ENCODE measurements at places on chromosomes 4 and X. TPM values are rescaled to one million over a fixed set of nuclear protein-coding genes. Genes with fewer than 3 reads are reported as not detected.
A peak's percentile ranks its signal among the peaks of the same experiment; 100 is the strongest.

PKD2 gene
- total RNA-seq = 29.4 TPM

ADAD1 gene
- not detected for total RNA-seq

NCAPG gene
- total RNA-seq = 56.6 TPM

HCFC1 gene
- total RNA-seq = 117 TPM

FUNDC1 gene
- 22.7 TPM for total RNA-seq

PABPC1L2A gene
- total RNA-seq = 0.73 TPM

EREG gene
- not detected for total RNA-seq

NHS gene
- 6.7 TPM for total RNA-seq

TMEM271 gene
- total RNA-seq = not detected

CLDN22 gene
- total RNA-seq = not detected

XAGE2 gene
- not detected for total RNA-seq

TREX2 gene
- 0.69 TPM for total RNA-seq

ETNPPL gene
- total RNA-seq = 3.9 TPM

AR gene
- 10.6 TPM for total RNA-seq

PLRG1 gene
- 98.2 TPM for total RNA-seq

DNA sequence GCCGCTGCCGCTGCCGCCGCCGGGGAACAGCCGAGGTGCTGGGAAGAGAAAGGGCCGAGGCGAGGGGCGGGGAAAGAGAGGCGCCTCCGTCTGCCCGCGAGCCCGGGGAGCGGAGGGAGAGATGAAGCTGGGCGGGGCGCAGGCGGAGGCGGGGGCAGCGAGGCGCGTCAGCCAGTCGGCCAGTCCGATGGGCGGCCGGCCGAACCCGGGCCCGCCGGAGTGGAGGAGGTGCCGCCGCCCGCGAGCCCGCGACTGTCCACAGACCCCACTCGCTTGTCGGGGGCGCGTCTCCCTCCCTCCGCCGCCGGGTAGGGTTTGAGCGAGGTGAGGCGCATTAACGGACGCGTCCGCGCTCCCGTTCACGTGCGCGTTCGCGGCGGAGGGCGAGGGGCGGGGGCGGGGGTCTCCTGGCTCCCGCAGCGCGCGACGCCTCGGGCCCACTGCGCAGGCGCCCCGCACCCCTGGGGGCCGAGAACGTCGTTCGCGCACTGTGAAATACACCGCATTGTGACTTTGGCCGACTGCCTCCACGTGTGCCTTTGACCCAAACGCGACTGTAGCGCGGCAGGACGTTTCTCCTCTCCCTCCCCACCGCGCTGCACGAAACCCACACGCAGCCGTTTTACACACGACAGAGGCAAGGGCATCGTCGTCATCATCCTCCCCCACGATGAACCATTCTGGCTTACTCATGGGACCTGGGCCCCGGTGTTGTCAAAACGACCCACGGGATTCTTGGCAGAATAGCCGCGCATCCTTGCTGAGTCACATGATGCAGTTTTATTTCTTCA lies at the start of gene NUDT11:
NUDT11 (minus strand) TSS at position 92 of the 791 bp plus-strand sequence. CDS start 148 bp downstream, outside the sequence.
- peak; percentile 73 for DNase-seq

DNA sequence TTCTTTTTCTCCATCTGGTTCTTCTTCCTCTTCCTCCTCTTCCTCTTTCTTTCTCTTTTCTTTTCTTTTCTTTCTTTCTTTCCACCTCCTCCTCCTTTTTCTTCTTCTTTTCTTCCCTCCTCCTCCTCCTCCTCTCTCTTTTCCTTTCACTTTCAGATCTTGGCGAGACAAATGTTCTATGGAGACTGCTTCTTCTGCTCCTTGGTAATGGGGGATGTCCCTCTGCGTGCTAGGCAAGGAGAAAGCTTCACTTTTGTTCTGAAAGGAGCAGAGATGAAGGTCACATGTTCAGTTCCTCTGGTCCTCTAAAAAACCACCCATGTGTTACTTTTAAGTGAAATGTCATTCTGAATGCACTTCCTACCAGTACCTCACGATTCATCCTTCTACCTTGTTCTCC lies 33.2 kb downstream of the NBDY start:
- no peak for DNase-seq

- no peak for DNase-seq
These were observed 84.9 kb downstream of the SPCS3 start for GRCh38 chr4:176404621-176405020.

GRCh38 chr4:9894644-9895332 lies 113.4 kb downstream of the DRD5 start:
- no peak for DNase-seq

DNA sequence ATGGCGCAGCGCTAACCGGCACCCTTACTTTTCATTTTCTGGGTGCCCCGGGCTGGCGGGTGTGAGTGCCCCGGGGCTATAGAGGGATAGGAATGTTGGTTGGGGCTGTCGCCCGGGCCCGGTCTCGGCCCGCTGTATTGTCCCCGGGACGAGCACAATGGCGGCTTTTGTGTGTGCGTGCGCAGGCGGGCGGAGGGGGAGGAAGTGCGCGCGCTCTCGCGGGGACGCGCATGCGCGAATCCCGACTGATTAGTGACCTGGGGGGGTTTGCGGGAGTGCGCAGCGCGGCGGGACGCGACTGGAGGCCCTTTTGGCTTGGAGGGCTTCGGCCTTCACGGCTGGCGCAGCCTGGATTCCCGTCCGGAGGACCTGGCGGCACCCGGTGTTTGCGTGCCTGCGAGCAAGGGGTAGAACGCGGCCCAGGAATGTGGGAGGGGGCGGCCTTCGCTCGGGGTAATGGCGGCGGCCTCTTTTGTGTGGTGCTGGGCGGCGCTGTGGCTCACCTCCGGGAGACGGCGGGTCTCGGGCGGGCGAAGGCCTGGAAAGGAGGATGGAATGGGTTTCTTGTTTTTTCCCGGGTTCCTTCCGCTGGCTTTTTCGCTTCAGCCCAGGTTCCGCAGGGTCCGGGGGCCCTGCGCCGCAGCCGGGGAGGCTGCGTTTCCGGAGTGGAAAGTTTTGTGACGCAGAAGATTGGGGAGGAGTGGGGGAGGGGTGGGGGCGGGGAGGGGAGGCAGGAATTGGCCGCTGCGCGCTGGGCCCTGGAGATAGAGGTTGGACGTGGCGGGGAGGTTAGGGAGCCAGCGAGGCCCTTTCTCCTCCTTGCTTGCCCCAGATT lies 618 bp downstream of the DDX3X start:
- DNase-seq = no peak

DNA sequence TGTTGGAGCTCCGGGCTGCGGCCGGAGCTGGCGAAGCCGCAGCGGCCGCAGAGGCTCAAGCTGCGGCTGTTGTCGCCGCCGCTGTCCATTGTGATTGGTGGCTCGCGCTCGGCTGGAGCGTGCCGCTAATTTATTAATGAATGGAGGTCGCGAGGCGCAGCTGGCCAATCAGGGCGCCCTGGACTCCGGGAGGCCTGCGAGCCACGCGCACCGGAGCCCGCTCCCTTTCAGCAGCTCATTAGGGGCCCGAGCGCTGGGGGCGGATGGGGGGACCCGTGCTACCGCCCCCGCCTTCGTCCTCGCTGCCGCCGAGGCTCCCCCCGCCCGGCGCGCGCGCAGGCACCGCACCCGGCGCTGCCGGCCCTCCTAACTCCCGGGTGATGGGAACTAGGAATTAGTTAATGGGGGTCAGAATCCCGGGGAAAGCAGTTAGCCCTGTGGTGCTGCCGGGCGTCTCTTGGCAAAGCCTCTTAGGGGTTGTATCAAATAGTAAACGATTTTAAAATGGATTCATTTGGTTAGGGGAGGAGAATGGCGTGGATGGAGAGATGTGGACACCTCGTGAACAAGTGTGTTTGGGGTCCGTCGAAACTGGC lies 589 bp upstream of the NEUROG2 start:
- DNase-seq = no peak

DNA sequence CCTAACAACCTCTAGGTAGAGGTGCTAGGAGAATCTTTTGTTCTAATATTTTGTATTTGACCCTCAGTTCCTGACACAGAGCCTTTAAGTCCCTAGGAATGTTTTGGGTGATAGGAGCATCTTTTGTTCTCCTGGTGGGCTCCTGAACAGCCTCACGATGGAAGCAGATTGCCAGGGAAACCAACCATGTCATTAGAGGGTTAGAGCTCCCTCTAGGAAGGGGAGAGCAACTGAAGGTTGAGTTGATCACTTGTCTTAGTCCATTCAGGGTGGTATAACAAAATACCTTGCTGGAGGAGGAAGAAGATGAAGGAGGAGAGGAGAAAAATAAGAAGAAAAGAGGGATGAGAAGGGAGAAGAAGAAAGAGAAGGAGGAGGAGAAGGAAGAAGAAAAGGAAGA lies 9.2 kb downstream of the VCX start:
- no peak for DNase-seq

- DNase-seq = no peak
These were observed 72.1 kb downstream of the BEND4 start for GRCh38 chr4:42080306-42080705.

DNA sequence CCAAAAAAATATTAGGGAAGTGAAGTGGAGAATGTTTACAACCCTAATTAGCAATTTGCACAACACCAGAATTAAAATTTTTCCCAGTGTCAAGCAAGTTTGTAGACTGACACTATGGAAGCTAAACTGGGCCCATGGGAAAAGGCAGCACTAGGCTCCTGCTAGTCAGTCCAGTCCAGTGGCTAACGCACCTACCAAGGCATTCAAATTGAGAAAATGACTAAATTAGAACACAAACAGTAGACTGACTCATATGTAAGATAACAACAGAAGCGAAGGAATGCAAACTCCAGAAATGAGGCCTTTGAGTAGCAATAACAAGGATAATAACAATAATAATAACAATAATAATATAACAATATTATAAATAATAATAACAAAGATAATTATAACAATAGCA lies 90.7 kb downstream of the GRIA3 start:
- DNase-seq = no peak

- no peak for DNase-seq
These were observed 10.8 kb downstream of the PDZD4 start for GRCh38 chrX:153819384-153820040.

DNA sequence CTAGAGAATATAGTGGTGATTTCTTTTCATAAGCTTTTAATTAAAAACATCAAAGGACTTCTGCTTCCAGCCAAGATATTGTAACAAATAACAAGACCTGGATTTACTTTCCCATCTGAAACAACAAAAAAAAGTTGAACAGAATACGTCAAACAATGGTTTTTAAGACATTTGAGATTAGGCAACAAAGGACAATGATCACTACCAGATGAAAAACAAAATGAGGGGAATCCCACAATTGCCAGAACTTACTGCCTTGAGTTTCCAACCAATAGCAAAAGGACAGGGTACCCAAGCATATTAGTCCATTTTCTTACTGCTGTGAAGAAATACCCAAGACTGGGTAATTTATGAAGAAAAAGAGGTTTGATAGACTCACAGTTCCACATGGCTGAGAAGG lies 341.4 kb upstream of the INTU start:
- DNase-seq = no peak

DNA sequence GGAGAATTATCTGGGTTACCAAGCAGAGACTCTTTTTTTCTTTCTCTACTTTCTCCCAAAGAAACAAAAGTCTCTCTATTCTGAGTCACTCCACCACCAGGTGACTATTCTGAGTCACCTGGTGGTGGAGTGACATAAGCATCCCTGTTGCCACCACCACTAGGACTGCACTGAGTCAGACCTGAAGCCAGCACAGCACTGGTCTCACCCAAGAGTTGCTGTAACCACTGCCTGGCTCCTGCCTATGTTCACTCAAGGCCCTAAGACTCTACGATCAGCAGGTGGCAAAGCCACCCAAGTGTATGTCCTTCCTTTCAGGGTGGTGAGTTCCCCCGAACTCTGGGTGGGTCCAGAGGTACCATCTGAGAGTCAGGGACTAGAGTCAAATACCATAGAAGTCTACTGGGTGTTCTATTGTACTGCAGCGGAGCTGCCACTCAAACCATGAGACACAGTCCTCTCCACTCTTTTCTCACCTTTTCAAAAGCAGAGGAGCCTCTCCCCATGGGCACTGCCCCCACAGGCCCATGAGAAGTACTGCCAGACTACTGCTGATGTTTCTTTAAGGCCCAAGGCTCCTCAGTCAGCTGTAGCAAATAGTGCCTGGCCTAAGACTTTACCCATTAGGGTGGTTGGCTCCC lies 209.6 kb upstream of the IRS4 start:
- DNase-seq = no peak

DNA sequence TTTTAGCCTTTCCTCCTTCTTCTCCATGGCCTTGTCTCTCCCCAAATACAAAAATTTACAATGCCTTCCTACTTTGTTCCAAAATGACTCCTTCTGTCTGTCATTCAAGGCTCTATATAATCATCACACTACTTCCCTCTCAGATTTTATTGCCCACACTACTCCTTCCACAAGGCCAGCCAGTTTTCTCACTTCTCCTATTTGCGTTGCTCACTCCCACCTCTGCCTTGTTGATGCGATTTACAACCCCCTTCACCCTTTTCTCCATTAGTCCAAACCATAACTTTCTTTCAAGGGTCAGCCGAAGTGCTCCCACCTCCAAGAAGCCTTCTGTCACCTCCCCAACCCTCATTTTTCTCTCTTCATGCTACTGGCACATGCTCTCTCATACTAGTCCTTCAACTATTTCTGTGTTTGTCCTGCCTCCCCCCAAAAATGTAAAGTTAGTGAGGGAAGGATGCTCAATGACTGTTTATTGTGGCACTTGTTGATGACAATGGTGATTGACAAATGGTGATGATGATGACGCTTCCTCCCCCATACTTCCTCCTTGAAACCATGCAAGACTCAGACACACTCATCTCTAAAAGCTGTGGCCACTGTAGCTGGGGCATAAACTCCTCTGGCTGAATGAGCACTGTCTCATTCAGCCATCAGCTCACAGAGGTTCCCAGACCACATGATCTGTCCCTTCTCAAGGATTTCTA lies 2.7 kb upstream of the XKRX start:
- DNase-seq = no peak

DNA sequence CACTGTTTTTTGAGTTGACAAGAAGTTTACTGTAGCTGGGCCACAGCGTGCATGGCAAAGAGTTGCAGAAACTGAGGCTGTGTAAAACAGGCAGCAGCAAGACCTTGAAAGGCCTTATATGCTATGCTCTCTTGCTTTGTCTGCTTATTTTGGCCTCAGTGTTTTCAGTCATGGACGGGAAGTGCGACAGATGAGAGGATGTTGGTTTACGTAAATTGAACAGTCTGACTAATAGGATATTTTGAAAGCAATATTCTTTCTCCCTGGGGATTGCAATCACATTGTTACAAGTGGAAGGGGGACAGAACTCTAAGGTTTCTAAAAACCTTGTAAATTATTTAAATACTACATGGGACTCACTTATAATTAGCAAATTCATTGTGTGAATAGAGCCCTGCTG lies 32.2 kb upstream of the MAGEA10 start:
- DNase-seq = no peak

DNA sequence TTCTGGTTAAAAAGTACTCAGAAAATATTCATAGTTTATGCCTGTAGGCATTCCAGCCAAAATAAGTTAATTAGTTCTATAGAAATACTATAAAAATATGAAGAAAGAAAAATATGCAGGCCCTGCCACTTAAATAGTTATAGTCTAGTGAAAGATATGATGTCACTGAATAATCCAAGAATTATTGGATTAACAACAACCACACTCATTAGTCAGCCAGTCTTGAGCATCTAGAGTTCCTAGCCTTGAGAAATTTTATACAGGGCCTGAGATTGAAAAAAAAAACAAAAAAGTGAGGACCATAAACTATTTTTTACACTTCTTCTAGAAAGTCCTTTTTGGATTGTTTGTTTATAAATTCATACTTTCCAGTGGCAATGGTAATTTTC lies 823.0 kb downstream of the FAT4 start:
- DNase-seq = no peak

All from H1 (cell line).